ENCODE measurements at places on chromosomes 6 and 20.

GRCh38 chr6:157314705-157315321 lies 8.5 kb downstream of the TMEM242 start:
- peak; percentile 75 for DNase-seq

GRCh38 chr6:159978291-159979135 lies 9.6 kb downstream of the IGF2R start:
- DNase-seq, result no peak

DNA sequence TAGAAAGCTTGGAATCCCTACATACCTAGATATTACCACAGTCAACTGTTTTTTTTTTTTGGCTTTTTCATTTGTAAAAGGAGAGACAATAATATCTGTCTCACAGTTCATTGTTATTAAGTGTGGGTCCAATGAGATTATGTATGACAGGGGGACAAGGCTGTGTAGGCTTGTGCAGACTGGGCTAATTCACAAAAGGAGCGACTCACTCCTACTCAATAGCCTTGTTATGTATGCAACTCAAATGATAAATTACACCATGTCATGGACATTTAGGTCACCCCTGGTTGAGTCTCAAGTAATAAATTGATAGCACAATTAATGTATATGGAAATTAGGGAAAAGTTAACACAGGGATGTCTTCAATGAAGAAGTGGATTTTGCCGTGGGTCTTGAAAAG lies 208.2 kb upstream of the MAP3K7 start:
- DNase-seq, result no peak

- peak; percentile 54 for DNase-seq
Observed at GRCh38 chr20:48831718-48832404, 4.1 kb upstream of the PREX1 start.

DNA sequence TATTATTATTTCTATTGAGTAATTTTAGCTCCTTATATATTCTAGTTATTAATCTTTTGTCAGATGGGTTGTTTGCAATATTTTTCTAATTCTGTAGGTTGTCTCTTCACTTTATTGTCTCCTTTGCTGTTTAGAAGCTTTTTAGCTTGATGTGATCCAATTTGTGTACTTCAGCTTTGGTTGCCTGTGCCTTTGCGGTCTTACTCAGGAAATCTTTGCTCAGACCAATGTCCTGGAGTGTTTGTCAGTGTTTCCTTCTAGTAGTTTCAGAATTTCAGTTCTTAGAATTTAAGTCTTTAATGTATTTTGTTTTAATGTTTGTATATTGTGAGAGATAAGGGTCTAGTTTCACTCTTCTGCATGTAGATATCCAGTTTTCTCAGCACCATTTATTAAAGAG lies 916.0 kb upstream of the EYS start:
- DNase-seq, result no peak

- DNase-seq, result no peak
Observed at GRCh38 chr20:37209661-37210314, 30.4 kb upstream of the MROH8 start.

DNA sequence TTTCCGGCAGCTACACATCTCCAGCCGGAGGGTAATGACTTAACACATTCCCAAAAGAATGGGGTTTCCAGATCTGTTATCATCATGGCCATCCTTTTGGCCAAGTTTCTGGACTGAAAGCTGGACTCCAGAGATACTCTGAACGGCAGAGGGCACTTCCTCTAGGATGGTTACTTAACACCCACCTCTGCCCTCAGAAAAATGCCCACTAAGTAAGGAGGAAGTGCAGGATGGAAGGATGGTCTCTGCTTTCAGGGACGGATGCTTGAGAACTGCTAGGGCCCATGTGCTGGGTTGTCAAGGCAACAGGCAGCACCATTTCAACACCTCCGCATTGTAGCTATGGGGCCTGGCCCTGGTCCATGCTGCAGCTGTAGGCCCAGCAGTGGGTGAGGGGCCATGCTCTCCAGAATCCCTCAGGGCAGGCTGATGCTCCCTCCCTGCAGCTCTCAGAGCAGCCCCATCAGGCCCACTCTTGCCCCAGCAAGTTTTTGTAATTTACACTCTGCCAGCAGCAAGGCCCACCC lies 16.5 kb upstream of the TGM3 start:
- DNase-seq, result no peak

DNA sequence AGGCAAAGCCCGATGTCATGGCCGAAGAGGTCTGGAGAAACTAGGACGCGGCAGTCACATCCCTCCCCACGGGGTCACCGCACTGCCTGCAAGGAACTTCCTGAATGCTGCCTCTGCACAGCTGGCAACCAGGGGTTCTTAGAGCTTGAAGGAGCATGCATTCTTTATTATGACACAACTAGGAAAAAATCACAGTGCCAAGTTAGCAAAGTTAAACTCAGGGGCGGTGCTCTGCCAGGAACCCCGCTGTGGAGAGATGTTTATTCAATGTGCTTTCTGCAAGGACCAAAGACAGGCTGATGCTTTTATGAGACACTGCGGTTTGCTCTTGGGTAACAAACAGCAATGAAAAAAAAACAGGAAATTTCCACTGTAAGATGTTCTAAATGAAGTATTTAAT lies 287.3 kb upstream of the FOXQ1 start:
- peak; percentile 71 for DNase-seq

DNA sequence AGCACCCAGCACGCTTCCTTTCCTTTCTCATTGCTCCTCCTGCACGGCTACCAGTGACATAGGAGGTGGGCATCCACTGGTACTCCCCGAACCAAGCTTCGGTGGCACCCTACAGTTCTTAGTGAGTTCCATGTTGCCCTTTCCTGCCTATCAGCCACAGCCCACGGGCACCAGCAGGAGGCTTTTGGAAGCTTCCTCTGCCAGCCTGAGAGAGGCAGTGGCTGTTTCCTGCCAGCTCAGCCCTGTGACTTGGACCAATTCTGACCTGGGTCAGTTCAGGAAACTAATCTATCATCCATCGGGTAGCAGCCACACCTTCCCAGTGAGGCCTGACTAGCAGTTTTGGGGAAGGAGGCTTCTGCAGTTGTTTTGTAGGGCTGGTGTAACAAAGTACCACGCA lies 176.4 kb upstream of the UST start:
- no peak for DNase-seq

DNA sequence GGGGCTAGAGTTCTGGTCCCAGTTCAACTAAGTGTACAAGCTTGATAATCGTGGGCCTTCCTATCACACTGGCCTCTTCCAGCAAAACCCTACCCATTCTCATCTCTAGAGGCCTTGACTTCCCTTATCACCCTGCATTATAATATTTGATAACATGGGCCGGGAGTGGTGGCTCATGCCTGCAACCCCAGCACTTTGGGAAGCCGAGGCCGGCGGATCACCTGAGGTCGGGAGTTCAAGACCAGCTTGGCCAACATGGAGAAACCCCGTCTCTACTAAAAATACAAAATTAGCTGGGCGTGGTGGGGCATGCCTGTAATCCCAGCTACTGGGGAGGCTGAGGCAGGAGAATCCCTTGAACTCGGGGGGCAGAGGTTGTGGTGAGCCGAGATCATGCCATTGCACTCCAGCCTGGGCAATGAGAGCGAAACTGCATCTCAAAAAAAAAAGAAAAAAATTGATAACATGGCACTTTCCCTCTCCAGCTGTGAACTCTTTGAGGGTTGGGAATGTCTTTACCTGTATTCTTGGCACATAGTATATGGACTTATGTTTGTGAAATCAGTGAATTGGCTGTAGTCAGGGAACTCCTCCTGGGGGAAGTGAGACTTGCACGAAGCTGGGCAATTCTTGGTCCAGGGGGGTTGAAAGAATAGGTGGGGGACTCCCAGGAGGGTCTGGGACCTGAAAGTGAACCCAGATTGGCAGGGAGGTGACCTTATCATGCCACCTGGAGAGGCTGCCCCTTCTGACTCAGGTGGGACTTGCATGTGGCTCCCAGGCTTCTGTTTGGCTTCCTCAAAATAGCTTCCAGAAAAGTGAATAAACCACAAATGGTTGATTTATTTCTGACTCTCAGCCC lies 915 bp upstream of the C6orf47 start:
- no peak for DNase-seq

DNA sequence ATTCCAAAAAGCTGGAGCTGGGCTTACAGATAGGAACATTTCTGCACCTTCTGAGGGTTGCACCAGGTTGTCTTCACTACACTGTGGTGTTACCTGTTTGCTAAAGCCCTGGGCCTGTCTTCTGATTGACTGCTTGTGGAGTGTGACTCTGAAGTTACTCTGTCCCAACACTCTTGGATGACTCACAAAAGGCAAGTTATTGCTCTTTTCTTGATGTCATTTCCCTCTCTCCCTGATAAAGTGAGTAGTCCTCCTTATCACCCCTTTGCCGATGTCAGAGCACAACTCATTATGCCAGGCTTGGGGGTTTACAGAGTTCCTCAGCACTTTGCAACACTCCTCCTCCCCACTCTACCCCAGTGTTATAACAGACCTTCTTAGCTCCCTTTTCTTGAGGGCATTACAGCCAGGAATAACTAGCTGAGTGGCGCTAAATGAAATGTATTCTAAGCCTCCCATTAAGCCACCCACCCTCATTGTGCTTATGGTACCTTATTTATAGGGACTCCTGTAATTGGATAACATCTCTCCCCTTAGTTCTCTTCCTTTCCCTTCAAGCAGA lies 36.1 kb upstream of the NKX2-4 start:
- no peak for DNase-seq

GRCh38 chr6:130937942-130938604 lies 110.9 kb downstream of the SMLR1 start:
- no peak for DNase-seq

DNA sequence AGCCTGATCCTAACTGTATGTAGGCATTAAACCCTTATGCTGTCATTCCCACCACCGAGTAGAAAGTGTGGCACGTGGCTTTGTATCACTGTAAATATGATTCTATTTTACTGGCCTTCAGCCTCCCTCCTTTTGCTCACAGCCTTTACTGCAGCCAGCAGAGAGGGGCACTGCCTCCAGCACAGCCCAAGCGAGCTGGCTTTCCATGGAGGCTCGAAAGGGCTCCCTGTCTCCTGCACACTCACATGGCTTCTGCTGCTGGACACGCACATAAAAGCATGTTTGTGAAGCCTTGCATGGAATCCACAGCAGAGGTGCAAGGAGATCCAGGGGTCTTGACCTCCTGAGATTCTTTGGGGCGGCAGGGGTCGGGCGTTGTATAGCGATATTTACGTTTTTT lies 51.3 kb downstream of the RNASET2 start:
- DNase-seq, result no peak

GRCh38 chr6:37136821-37137200 lies 33.1 kb upstream of the PIM1 start:
- no peak for DNase-seq

- DNase-seq, result no peak
Observed at GRCh38 chr6:164098857-164099267, 684.3 kb downstream of the QKI start.

GRCh38 chr20:58492795-58493524 lies 22.2 kb downstream of the APCDD1L start:
- DNase-seq, result no peak
